ENCODE measurements at places on chromosomes 3 and 15. TPM values are rescaled to one million over a fixed set of nuclear protein-coding genes. Genes with fewer than 3 reads are reported as not detected.

DNA sequence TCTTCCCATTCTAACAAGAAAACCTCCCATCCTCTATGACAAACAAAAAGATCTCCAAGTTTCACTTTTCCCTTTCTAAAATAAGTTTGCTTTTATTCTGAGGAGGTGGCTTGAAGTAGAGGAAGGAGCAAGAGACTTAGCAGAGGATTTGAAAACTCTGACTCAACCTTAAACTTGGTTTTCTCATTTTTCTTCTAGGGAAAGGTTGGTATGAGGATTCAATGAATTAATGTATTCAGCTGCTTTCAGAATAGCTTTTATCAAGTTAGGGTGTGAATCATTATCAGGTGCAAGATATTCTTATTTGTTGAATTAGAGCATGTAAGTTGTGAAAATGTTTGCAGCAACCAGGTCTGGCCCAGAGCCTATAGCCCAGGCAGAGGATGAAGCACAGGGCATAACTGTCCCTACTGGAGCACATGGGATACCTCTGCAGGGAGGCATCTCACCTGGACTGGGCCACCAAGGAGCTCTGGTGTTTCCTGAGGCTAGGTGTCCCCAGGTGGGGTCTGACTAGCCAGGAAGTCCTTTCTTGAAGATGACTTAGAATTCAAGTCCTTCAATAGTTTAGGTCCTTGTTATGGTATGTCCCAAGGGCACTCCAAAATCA is 42.3 kb downstream of the SATB1 start:
- no peak overlapping the region for H3K4me3 ChIP-seq
- H3K36me3 ChIP-seq: no peaks in the 10 kb centered on the region
- H3K4me1 ChIP-seq: peaks cover 46% of the 10 kb centered on the region

Gene CYP8B1
- not detected for total RNA-seq

Gene CCR9
- total RNA-seq: 0.61 TPM

DNA sequence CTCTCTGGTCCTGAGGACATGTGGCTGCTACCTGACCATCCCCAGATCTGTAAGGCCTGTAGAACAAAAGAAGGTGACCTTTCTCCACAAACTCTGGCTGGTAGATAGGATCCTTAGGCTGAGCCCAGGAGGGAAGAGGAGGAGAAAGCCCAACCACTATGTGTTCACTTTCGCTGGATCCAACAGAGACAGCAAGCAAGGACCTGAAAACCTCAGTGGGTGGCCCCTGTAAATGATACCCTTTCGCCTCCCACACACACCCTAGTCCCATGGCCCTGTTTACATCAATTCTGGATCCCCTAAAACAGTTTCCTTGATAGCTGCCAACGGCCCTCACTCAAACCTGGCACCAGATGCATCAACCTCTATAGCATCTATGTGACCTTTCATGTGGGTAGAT is 22.4 kb downstream of the CCDC12 start:
- H3K4me1 ChIP-seq: peaks cover 57% of the 10 kb centered on the region
- H3K27me3 ChIP-seq: no peaks in the 10 kb centered on the region
- H3K4me3 ChIP-seq: peak overlapping the region; percentile 34
- DNase-seq: no peak
- no peak overlapping the region for H3K27ac ChIP-seq

Gene SLC6A1
- not detected for total RNA-seq

Gene IQCB1
- total RNA-seq: 45.6 TPM

GRCh38 chr3:154582501-154582900 is 152.5 kb upstream of the GPR149 start:
- no peaks in the 10 kb centered on the region for H3K4me1 ChIP-seq
- H3K27ac ChIP-seq: no peak overlapping the region
- no peaks in the 10 kb centered on the region for H3K27me3 ChIP-seq
- no peak for DNase-seq

GRCh38 chr3:58034738-58035523 is 26.7 kb downstream of the FLNB start:
- peak; percentile 83 for DNase-seq
- H3K36me3 ChIP-seq: no peaks in the 10 kb centered on the region
- peaks cover 15% of the 10 kb centered on the region for H3K4me1 ChIP-seq

DNA sequence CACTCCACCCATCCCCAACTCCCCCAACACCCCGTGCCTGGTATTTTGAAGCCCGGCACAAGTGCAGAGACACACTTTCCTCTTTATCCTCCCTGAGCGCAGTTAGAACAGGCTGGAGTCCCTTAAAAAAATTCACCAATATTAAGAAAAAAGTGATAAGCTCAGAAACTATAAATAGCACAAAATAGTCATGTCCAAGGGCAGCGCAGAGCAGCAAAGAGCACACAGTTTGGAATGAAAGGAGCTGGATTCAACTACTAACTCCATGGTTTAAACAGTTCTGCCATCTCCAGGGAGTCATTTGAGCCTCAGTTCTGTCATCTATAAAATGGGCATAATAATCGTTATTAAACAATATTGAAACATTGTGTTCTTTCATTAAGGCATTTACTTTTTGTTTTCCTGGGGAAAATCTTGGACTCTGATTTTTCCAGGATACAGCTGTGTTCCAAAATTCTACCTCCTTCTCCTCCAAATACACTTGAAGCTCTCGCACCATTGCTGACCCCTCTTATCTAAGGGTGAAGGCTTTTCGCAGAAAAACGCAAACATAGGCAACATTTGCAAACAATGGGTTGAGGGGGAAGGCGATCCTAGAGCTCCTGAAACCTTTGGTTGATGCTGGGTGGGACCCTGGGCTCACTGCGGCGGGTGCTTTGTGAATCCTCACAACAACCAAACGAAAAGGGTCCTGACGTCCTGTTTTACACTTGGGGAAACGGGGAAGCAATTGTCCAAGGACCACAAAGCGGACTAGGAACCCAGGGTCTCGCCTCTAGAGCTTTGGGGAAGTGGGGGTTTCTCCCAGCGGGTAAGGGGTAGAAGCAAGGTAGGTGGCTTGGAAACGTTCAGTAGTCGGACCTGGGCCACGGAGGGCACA is 41.8 kb downstream of the EPHB3 start:
- H3K27me3 ChIP-seq: peaks cover 23% of the 10 kb centered on the region
- DNase-seq: no peak
- H3K27ac ChIP-seq: no peak overlapping the region
- H3K4me1 ChIP-seq: peaks cover 19% of the 10 kb centered on the region

GRCh38 chr15:77915261-77915960 is 162.1 kb downstream of the TBC1D2B start:
- H3K4me3 ChIP-seq: no peak overlapping the region
- no peaks in the 10 kb centered on the region for H3K4me1 ChIP-seq
- H3K27me3 ChIP-seq: no peaks in the 10 kb centered on the region
- H3K27ac ChIP-seq: no peak overlapping the region
- H3K36me3 ChIP-seq: no peaks in the 10 kb centered on the region

Gene KBTBD13
- total RNA-seq: not detected

- H3K27ac ChIP-seq: no peak overlapping the region
- H3K36me3 ChIP-seq: no peaks in the 10 kb centered on the region
- DNase-seq: no peak
- no peak overlapping the region for H3K4me3 ChIP-seq
- peaks cover 25% of the 10 kb centered on the region for H3K4me1 ChIP-seq
- no peaks in the 10 kb centered on the region for H3K27me3 ChIP-seq
Measured at GRCh38 chr3:160562952-160563351, 2.4 kb downstream of the KPNA4 start.

Gene GRAMD2A
- not detected for total RNA-seq

- H3K4me1 ChIP-seq: no peaks in the 10 kb centered on the region
- no peak overlapping the region for H3K27ac ChIP-seq
- no peaks in the 10 kb centered on the region for H3K27me3 ChIP-seq
Measured at GRCh38 chr3:149621218-149622005, 36.4 kb downstream of the WWTR1 start.

DNA sequence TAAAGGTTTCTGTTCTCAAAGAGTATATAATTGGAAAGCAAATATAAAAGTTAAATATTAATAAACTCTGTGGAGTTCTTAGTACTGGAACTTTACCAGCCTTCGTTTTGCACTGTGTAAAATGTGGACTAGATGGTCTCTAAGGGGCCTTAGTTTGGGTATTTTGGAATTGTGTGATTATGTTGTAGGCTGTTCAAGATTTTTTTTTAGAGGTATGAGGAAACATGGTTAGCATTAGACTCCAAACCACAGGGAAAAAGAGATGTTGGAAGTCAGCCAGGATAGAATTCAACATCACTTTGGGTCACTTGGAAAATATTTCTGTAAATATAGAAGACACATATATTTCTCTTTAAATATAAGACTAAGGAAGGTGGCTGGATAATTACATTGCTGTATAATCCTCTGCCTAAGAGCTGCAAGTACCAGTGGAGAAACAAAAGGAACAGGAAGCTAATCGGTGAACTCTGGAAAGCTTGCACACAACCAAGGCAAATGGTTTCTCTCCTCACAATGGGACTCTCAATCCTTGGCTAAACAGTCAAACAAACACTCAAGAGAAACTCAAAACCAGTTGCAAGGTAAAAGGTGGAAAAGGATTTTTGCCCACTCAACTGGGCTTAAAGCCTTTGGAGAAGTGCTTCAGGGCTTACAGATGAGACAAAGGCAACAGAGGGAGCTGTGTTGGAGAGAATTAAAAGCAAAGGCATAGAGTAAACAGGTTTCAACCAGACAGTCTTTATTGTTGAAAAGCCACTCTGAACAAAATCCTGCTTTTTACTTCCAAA is 141.7 kb downstream of the NR1D2 start:
- no peaks in the 10 kb centered on the region for H3K27me3 ChIP-seq
- no peak for DNase-seq
- H3K4me3 ChIP-seq: no peak overlapping the region
- no peaks in the 10 kb centered on the region for H3K36me3 ChIP-seq

Gene RPS17
- 1,951 TPM for total RNA-seq

Gene HIGD1A
- total RNA-seq: 23.8 TPM

Gene TRH
- not detected for total RNA-seq

DNA sequence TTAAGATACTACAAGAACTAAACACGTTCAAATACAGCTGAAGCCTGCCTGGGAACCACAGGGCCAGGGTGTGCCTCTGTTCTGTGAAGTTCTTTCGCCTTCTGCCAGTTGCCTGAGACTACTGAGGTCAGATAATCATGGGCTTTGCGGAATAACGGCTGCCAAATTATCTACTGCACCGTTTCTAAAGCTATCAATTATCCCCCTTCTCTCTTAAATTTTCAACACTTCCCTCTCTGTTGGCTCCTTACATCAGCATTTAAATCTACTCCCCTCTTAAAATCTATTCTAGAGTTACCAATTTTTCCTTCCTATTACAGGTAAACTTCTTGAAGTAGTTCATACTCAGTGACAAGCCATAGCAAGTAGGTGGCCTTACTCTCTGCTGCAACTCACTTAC is 6.2 kb upstream of the NEO1 start:
- H3K36me3 ChIP-seq: no peaks in the 10 kb centered on the region
- no peak overlapping the region for H3K4me3 ChIP-seq
- no peaks in the 10 kb centered on the region for H3K27me3 ChIP-seq
- DNase-seq: no peak
- no peak overlapping the region for H3K27ac ChIP-seq
- no peaks in the 10 kb centered on the region for H3K4me1 ChIP-seq

DNA sequence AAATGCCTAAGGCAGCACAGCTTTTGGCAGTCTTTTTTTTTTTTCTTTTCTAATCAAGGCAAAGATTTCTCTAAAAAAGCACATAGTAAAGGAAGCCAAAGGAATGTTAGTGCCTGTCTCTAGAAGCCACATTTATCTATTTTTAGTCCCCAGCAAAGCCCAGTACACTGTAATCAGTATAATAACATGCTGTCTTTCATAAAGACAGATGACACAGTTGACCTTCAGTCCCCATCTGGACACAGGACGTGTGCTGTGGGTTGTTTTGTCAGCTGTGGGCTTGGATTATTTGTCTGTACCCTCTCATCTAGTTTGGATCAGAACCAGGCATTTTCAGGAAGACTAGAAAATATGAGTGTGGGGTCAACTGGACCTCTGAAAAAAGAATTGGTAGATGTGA is 110.4 kb upstream of the CTNNB1 start:
- no peak overlapping the region for H3K27ac ChIP-seq
- no peak for DNase-seq
- H3K27me3 ChIP-seq: no peaks in the 10 kb centered on the region
- H3K4me1 ChIP-seq: no peaks in the 10 kb centered on the region
- H3K4me3 ChIP-seq: no peak overlapping the region

DNA sequence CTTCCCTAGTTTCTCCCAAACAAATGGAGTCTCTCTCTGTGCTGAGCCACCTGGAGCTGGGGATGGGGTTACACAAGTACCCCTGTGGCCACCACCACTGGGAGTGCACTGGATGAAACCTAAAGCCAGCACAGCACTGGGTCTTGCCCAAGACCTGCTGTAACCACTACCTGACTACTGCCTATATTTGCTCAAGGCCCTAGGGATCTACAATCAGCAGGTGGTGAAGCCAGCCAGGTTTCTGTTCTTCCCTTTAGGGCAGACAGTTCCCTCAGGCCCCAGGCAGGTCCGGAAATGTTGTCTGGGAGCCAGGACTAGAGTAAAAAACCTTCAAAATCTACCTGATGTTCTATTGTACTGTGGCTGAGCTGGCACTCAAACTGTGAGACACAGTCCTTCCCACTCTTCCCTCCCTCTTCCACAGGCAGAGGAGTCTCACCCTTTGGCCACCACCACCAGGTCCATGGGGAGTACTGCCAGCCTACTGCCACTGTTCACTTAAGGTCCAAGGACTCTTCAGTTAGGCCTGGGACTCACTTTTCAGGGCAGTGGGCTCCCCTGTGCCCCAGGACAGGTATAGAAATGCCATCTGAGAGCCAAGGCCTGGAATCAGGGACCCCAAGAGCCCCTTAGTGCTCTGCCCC is 23.8 kb downstream of the C3orf20 start:
- no peak overlapping the region for H3K27ac ChIP-seq
- DNase-seq: no peak
- no peaks in the 10 kb centered on the region for H3K27me3 ChIP-seq
- no peak overlapping the region for H3K4me3 ChIP-seq
- no peaks in the 10 kb centered on the region for H3K4me1 ChIP-seq

DNA sequence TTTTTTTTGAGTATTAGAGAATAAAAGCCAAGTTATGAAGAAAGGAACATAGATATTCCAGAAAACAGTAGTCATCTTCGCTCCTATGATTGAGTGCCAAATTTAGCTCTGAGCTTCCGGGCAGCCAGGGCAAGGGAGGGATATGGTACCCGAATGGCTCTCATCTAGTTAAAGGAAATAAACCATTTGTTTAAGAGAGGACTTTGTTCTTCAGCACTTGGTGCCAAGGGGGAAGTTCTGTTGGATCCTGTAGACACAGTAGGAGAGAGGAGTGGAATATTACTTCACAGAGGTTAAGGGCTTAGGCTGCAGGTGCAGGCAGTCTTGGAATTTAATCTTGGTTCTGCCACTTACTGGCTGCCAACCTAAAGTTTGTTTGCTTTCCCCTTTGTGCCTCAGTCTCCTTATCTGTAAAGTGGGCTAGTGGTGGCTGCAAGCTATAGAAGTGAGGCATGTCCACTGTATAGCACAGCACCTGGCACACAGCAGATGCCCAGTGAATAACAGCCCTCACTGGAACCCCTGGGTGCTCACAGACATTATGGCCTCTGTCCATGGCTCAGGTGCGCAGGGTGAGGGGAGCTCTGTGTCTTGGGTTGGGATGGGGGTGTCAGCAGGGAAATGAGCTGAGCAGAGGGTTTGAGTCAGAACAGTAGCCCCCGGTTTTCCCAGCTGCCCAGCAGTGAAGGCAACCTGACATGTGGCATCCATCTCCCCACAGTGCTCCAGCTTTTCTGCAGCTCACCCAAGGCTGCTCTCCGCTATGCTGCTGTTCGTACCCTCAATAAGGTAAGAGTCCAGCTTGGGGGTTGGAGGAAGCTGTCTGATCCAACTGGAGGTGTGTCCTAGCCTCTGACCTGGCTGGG is 10.4 kb downstream of the COPG1 start:
- H3K4me3 ChIP-seq: no peak overlapping the region
- no peaks in the 10 kb centered on the region for H3K27me3 ChIP-seq
- DNase-seq: no peak
- no peaks in the 10 kb centered on the region for H3K4me1 ChIP-seq
- no peak overlapping the region for H3K27ac ChIP-seq

Gene VPS8
- total RNA-seq: 106 TPM

Gene DAZL
- not detected for total RNA-seq

Gene TMEM207
- not detected for total RNA-seq

Measured in naive thymus-derived CD4-positive, alpha-beta T cell (primary cell).